Activated T-cell treated with anti-CD3 and anti-CD28 coated beads, Interleukin-2, amount 50 U/mL, for 1 hour (primary cell): ENCODE measurements at places on chromosomes 6 and 20.
A peak's percentile ranks its signal among the peaks of the same experiment; 100 is the strongest.

- no peak for DNase-seq
Measured at GRCh38 chr6:130037207-130037811, 18.9 kb downstream of the L3MBTL3 start.

DNA sequence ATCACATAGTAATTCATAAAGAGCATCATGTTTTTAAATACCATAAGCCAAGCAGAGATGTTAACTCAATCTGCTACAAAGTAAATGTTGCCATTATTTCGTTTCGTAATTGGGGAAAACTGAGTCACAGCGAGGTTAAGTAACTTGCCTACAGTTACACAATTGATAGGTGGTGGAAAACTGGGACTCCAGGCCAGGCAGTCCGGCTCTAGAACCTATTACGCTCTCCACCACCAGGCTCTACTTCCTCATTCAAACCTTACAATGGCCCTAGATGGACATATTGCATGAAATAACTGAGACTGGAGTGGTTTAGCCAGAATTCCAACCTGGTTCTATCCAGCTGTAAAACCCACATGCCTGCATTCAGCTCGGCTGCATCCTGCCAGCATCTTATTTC, 58.2 kb downstream of the LINC00237 start:
- no peak for DNase-seq

DNA sequence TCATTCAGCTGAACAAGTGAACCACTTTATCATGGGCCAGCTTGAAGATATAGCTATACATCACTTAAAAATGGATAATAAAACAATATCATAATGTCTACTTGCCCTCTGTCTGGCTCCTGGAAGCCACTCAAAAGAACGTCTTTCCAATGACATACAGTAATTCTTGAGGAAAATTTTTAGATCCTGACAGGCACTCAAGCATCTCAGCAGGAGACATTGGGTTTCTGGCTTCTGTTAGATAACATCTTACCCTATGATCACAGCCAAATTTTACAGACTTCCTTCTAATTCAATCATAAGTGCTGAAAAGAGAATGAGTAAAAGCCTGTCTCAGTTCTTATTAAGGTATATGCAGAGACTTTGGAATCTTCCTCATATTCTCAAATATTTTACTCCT, 330 bp downstream of the CGA start:
- DNase-seq = no peak

- DNase-seq = no peak
Measured at GRCh38 chr20:42846784-42847490, 342.8 kb downstream of the PTPRT start.

- DNase-seq = no peak
Measured at GRCh38 chr6:7781240-7781639, 55.3 kb downstream of the BMP6 start.

- no peak for DNase-seq
Measured at GRCh38 chr20:35263532-35264341, 14.2 kb downstream of the MMP24OS start.

DNA sequence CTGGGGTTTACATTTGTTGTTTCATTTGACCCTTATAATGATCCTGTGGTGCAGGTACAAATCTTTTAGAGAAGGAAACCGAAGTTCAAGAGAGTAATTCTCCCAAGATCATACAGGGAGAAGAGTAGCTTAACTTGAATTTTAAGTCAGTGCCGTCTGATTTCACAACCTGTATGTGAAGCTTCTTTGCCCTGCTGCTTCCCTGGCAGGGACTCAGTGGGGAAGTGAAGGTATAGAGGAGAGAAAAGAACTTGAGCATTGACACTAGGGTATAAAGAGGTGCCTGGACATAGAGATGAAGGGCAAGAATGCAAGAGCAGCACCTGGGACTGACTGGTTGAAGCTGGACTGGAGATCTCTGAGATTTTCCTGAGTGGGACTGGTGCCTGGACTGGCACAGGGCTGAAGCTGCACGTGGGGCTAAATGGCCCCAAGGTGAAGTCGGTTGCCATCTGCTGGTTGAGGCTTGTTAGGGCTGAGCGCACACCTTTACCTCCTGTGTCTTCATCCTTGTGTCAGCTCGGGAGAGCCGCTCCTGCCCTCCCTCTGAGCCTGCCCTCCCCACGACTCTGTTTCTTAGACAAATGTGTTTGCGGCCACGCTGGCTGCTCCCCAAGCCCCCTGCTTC, 41.8 kb downstream of the FARS2 start:
- peak; percentile 55 for DNase-seq
